ENCODE measurements at places on chromosomes 11 and 22.

GRCh38 chr11:116862951-116863350 is 25.5 kb upstream of the APOA1 start:
- DNase-seq = no peak

GRCh38 chr22:17007257-17007656 is 765 bp downstream of the GAB4 start:
- no peak for DNase-seq

DNA sequence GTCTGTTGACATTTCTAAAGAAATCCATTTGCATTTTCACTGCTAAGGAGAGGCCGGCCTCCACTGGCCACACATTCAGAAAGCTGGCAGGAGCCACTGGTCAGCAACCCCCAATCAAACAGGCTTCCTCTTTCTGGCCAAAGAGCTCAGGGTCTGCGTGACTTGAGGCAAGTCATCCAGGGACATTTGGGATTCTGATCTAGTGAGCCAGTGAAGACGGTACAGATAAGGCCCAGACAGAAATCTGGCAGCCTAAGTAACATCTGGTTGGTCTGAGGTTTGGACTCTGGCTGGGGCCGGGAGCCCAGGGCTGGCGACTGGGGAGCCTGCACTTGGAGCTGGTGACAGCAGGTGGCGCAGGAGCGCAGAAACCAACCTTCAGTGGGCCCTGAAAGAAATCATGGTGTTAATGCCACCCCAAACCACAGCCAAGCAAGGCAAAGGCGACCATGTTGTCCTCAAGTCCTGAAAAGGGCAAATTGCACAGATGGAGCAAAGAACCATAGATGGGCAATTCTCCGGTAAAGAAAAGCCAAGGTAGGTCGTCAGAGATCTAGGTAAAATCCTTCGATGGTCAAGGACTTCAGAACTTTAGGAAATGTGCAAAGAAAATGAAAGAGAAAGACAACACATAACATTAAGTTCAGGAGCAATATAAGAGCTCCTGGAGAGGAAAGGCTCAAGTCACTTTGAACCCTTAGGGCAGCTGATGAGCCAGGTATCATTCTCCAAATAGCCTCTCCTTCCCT is 99.4 kb upstream of the BLID start:
- peak; percentile 63 for DNase-seq

GRCh38 chr11:78083021-78083420 is 3.4 kb upstream of the NDUFC2 start:
- no peak for DNase-seq

DNA sequence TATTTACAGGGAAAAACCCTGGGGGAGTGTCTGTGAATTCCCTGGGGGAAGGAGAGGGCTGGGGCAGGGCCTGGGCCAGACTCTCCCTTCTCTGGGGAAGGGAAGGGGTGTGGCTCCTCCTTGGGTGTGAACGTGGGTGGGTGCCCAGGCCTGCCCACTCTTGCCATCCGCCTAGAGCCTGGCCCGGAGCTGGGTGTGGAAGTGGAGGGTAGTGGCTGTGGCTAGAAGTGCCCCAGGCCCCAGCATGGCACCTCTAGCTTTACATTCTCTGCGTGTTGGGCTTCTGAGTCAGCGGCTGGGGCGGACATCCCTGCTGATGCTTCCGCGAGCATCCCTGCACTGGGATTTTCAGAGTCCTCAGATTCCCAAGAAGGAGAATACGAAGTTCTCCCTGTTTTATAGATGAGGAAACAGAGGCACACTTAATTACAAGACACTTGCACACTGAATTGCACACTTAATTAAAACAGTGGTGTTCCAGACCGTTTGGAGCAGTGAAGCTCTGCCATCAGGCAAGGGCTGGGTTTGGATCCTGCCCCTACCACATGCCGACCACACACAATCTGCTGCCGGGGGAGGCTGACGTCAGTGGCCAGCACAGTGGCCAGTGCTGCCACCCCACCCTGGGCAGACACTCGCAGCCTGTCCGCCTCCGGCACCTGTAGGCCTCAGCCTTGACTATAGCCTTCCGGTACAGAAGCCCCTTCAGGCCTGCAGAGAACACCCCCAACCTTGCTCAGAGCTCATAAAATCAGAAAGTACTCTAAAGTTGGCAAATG is 7.6 kb downstream of the BAD start:
- no peak for DNase-seq

- DNase-seq = peak; percentile 17
Observed at GRCh38 chr22:23070418-23071229, at the start of gene GNAZ. TSS of gene GNAZ (plus strand) at chr22:23070519. CDS start at chr22:23095696, 25,177 bp downstream.

All from activated CD4-positive, alpha-beta T cell treated with anti-CD3 and anti-CD28 coated beads for 36 hours (primary cell).